Right atrium auricular region (tissue), 2 donors: ENCODE measurements at places on chromosomes 5 and 9. TPM values are rescaled to one million over a fixed set of nuclear protein-coding genes. Genes with fewer than 3 reads are reported as not detected.

GRCh38 chr9:114386361-114386885 lies 1.4 kb downstream of the AKNA start:
- no peak for DNase-seq

The MAPKAP1 gene
- total RNA-seq, result 78.9 TPM

The PCDHGA12 gene
- 6.2 TPM for total RNA-seq

The CARD9 gene
- 1.1 TPM for total RNA-seq

The PPP2R2B gene
- total RNA-seq, result 1.6 TPM

DNA sequence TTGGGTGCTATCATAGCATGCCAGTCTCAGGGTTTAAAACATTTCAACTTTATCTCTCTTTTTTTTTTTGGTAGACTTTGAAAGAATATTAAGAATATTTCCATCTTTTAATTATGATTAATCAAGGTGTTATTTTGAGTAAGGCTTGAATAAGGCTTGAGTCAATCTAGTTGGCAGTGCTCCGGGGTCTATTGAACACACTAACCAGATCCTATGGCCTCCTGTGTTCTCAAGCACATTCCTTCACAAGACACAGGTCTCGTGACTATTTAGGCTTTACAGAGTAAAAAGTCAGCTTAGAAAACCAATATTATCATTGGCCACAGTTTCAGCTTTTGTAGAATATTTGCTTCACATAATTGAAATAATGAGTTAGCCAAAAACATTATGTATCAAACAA lies 151.2 kb downstream of the ARHGEF28 start:
- DNase-seq, result no peak

GRCh38 chr5:17378346-17378997 lies 119.6 kb upstream of the TAF11L2 start:
- DNase-seq, result no peak

The KCNN2 gene
- 12.6 TPM for total RNA-seq

- DNase-seq, result no peak
Measured at GRCh38 chr5:111517853-111518501, 5.6 kb upstream of the STARD4 start.

DNA sequence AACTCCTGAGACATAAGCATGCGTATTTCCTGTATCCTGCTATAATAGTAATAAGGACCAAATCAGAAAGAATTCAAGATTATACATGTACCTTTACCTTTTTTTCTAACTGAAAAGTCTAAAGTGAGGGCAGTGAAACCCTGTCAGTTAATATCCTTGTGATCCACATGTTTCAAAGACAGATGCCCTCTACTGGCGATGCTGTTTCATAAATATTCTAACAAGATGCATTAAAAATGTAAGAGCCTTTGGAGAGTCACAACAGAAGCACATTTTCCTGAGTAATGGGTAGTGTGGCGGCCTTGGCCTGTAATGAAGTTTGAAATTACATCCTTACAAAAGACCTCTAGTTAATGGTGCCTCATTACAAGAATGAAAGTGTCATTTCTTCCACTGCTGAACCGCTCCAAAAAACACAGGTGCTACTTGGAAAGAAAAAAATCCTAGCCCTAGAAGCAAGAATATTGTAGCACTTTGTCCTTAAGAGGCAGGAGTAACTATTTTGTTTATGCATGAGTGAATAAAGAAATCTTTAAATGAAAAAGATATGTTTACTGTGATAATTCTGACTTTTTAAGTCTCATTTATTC lies 232.6 kb downstream of the EPB41L4A start:
- DNase-seq, result no peak

GRCh38 chr9:135478829-135479468 lies 633 bp upstream of the PPP1R26 start:
- peak; percentile 61 for DNase-seq

The DMRTA1 gene
- total RNA-seq, result 0.74 TPM

DNA sequence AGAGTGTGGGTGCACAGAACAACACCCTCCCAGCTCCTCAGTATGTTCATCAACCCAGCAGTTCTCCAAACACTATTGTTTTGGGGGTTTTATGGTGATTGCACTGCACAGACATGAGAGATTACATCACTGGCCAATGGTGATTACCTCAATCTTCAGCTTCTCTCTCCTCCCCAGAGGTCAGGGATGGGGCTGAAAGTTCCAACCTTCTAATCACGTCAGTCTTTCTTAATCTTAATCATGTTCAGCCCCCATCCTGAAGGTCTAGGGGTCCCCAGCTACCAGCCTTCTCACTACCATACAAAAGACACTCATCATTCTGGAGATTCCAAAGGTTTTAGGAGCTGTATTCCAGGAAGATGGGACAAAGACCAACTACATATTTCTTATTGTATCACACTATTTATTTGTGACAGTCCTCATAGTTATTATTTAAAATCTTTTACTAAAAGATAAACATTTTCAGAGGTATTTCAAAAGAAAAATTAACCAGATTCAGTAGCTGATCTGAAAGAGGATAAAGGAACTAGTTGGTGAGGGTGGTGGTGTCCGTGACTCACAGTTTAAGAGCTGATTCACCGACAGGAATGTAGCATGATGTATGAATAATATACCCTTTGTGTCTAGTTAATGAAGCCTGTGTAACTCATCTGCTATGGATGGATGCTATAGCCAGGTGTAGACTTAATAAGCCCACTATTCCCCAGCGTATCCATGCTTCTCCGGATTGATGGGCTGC lies 35.6 kb downstream of the RASEF start:
- DNase-seq, result no peak

The WNT8A gene
- total RNA-seq, result not detected

DNA sequence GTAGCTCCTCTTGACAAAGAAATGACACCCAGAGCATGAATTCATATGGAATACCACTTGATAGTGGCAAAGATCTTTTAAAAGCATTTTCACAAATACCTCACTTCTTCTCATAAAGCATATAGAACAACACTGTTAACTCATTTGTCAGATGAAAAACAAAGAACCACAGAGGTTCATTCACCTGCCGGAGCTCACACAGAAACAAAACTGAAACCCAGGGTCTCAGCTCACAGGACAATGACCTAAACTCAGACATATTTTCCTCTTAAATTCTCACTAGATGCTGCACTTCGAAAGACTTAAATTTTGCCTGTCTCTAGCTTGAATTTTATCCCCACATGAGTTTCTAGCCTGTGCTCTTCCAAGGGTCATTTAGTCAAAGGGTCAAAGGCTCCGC lies 339.0 kb downstream of the KCNN2 start:
- DNase-seq, result no peak

The FSD1L gene
- 1.7 TPM for total RNA-seq

DNA sequence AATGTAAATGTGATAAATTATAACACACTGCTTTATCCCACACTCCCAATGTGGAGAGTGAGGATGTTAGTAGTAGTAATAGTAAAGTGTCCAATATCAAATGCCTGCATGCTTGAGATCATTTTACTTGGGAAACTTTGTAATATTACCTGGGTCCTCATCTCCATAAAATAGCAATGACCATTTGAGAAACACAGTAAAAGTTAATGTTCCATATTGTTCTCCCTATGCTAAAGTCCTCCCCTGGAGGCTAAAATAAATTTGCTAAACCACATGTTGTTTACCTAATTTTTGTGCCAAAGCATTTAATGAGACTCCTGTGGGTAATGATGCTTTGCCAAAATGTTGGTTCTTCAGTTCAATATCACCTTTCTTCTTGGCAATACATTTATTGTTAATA lies 291.2 kb downstream of the CDH10 start:
- no peak for DNase-seq

GRCh38 chr5:73796164-73797131 lies 170.5 kb downstream of the ARHGEF28 start:
- no peak for DNase-seq

- no peak for DNase-seq
Measured at GRCh38 chr5:91264311-91265051, 118.6 kb downstream of the ARRDC3 start.

DNA sequence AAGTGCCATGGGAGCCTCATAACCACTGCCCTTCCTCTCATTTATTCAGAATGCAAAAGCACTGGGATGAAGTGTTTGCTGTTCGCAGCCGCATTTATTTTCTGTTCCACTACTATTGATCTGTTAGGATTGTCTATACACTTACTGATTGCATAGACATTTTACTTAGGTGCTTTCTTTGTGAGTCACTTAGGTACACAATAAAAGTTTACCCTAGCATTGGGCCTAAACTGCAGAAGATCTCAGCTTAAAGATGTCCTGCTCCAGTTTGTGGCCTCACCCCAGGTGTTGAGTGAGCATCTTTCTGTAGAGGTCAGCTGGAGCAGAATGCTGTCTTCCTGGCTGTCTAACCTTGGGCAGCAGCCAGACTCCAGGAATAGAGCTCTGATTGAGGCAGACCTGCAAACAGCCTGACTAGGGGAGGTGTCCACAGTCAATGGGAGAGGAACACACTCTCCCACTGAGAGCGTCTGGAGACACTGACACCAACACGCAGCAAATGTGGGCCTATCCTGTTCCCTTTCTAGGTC lies 54.0 kb downstream of the GPR21 start:
- no peak for DNase-seq

GRCh38 chr5:39379693-39380092 lies 15.4 kb upstream of the C9 start:
- DNase-seq, result no peak

DNA sequence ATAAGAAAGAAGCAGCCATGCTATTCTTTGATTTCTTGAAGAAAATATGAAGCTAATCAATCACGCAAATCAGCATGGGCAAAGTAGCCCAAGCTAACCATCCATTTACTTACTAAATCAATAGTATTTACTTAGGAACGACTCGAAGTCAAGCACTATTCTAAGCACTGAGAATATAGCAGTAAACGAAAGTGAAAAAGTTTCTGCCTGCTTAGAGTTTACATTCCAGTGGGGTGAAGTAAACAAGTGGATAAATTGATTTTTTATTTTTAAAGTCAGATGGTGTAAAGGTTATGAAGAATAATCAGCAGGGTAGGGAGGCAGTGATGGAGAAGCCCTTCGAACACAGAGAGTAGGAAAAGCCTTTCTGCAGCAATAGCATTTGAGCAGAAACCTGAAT lies 5.5 kb downstream of the TSTD2 start:
- no peak for DNase-seq

DNA sequence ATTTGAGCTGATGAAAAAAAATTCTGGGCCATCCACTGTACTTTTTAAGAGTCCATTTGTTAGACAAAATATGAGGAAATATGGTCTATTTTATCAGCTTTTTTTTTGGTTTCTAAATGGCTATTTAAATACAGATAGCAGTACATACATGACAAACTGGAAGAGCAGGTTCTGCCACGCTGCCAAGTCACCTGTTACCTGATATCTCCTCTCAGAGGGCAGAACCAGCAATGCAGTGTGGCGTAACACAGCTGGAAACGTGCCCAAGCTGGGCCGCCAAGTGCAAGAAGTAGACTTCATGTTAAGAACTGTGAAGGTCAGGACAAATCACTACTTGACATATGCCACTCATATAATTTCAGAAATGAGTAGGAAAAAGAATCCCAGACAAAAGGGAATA lies 8.1 kb downstream of the MCIDAS start:
- DNase-seq, result no peak

DNA sequence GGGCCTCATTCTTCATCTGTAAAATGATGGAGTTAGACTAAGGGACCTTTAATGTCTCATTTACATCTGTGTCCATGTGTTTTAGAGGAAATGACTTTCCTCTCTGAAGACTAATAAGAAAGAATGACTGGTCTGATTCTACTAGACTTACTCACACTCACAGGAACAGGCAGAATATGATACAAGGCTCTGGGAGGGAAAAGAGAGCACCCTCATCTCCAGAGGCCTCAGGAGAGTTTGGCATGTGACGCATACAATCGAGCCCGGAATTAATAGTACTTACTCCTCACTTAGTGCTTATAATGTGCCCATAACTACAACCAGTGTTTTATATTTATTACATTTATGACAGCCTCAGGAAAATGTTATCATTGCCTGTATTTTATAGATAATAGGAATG lies 608.7 kb downstream of the KCTD16 start:
- no peak for DNase-seq

DNA sequence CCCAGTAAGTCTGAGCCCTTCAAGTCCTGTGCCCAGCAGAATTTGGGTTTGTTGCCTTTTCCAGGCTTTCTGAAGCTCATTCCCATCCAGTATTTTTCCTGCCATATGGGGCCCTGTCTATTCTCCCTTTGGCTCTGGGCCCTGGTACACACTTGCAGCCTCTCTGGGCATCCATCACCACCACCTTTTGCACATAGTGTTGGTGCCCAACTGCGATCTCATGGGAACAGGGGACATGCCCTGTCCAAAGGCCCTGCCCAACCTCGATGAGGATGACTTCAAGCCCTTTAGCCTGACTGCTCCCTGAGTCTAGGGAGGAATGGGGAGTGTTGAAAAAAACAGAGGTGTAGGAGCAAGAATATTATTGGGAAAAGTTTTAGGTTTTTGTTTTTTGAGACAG lies 11.5 kb downstream of the RGS3 start:
- DNase-seq, result no peak

DNA sequence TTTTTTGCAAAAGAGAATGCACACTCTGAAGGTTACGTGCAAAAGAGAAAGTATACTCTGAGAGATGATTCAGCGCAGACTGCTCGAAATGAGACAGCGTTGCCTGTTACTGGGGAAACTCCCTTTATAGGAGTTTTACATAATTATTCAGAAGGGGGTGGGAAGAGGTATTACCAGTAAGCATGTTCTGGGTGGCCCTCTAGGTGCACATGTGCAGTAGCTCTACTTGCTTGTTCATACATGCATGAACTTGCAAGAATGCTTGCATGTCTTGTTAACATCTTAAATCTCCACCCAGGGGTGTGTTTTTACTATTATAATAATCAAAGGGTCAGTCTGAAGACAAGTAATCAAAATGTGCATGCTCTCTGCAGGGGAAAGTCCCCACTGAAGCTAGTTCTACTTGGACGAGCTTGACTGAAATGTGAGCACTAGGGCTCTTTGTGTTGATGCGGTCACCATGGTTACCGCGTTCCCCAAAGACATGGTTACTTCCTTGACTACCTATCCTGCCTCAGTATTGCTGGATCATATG lies 75.5 kb downstream of the SGCD start:
- no peak for DNase-seq

DNA sequence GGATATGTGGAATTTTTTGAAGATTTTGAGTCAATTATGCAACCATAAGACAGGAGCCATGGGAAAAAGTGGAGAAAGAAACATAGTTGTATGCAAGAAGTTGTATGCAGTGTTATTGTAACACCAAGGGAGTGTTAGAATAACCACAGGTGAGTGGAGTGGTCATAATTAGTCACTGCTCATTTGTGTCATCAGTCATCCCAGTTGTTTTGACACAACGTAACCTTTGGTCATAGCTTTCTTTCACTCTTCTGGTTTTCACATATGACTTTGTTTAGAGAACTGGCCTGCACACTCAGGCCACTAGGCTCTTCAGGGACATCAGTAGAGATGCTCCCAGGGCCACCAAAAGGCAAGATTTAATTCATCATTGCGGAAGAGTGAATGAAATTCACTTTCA lies 158.7 kb upstream of the HMHB1 start:
- no peak for DNase-seq

DNA sequence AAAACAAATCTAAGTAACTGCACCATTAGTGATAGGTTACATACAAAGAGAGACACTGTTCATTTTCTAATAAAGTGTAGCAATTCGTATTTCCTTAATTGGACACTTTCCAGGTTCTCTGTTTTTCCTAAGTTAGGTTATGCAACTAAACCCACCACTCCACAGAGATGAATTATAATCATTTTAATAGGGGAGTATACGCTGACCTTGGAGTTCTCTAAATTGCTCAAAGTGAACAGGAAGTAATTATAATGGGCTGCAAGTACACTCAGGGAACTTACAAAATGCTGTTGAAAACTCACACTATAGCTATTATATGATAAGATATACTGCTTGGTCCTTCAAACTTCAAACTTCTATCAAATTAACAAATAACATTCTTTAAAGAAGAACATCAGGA lies 18.2 kb upstream of the ADCY2 start:
- no peak for DNase-seq

The OR1J2 gene
- total RNA-seq, result not detected
